ENCODE measurements at places on chromosomes 5 and 9.
A peak's percentile ranks its signal among the peaks of the same experiment; 100 is the strongest.

DNA sequence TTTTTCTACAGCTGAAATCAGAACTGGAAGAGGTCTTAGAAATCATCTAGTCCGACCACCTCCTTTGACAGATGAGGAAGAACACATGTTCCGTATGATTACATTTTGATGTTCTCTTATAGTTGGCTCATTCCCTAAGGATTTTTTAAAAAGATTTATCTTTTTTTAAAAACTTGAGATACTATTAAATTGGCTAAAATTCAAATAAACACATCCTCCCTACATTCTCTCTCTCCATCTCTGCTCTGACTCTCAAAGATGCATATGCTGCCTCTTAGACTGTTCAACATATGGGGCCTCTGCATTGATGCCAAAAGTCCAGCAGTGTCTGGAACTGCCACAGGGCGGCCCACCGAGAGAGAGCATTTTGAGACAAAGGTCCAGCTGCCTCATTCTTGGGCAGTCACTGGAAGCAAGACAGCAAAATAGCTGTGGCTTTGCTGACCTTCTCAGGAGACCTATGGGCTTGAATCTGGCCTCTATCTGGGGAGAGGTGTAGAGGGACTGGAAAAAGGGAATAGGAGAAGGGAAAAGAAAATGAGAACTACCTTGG lies 12.8 kb upstream of the TSSK1B start:
- DNase-seq, result no peak

GRCh38 chr5:173963867-173964441 lies 25.0 kb upstream of the C5orf47 start:
- no peak for DNase-seq

DNA sequence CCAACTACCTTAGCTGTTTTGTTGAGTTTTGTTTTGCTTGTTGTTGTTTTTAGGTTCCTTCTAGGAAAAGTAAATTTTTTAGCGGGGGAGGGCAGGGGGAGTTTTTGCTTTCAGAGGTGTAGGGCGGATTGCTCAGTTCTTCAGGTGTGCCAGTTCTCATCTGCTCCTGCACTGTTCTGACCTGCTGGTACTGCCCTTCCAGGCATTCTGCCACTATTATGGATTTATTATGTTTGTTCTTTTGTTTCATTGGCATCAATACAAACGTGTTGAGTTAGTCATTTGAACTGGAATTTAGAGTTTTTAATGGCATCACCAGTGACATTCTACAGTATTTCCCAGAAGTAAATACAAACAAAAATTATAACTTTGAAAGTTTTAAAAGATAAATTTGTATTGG lies 26.0 kb downstream of the ERCC6L2 start:
- DNase-seq, result no peak

GRCh38 chr9:133359399-133360175 lies 3.2 kb downstream of the SURF2 start:
- peak; percentile 37 for DNase-seq

GRCh38 chr5:31702712-31703111 lies 63.8 kb downstream of the PDZD2 start:
- no peak for DNase-seq
